ENCODE measurements at places on chromosomes 6 and 20.
A peak's percentile ranks its signal among the peaks of the same experiment; 100 is the strongest.

DNA sequence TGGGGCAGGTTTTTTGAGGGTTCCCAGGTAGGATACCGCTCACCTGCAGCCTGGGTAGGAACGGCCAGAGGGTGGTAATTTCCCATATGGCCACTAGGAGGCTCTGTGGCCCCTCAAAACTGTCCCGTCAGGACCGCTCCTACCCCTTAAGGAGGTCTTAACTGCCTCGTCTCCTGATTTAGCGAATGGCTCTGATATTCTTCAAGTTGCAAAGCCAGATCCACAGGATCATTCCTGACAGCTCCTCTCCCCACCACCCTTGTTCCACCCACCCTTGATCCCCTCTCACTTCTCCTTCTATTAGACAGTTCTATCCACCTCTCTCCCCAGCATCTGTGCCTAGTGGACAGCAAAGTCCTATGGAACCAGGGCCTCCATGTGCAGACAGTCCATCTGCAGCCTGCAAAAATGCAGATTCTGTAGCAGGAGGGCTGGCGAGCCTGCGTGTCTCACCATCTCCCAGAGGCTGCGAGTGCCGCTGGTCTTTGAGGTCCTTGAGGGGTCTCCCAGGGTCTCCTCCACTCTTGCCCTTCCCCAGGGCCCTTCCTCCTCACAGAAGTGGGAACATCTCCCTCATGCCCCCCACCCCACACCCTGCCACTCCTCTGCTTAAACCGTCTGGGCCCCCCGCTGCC is 34.3 kb upstream of the ZBP1 start:
- DNase-seq = peak; percentile 89

GRCh38 chr6:73078333-73078862 is 146.9 kb downstream of the KHDC1L start:
- no peak for DNase-seq

- DNase-seq = no peak
Observed at GRCh38 chr20:22248051-22248667, 336.2 kb downstream of the FOXA2 start.

- no peak for DNase-seq
Observed at GRCh38 chr20:35206802-35207201, 19.7 kb upstream of the MMP24 start.

GRCh38 chr20:1825507-1825906 is 69.7 kb upstream of the SIRPA start:
- no peak for DNase-seq

GRCh38 chr6:36323062-36323461 is 13.6 kb downstream of the BNIP5 start:
- no peak for DNase-seq

DNA sequence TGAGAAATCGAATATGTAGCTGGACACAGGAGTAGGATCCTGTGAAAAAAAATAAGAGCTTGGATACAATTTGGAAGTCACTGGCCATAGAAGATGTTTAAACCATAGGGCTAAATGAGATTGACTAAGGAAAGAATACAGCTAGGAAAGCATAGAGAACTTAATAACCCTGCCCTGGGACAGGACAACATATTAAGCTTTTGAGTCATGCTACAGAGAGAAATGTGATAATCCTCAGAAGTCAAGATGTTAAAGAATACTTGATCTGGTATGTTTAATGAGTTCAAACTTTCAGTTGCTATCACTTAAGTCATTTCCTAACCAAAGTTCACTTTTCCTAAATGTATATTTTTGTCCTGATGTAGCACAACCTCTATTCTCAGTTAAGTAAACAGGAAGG is 154.6 kb upstream of the TSHZ2 start:
- DNase-seq = no peak

DNA sequence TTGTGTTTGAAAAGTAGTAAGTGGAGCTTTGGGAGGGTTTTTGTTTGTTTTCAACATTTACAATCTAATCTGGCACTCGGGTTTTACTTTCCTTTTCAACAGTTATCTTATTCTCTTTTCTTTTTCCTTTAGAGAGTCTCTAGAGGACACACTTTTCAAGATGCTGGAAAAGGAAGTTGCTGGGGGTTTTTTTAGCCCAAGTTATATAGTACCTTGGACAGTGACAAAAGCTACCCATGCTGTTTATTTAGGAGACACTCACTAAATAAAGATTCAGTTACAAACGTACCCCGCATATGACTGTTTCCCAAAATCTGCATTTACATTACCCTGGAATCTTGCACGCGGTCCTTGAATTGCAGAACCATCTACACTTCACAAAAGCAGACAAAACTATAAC is 78.8 kb downstream of the MAP7 start:
- no peak for DNase-seq

- DNase-seq = no peak
Observed at GRCh38 chr6:119978274-119978889, 628.8 kb upstream of the MAN1A1 start.

DNA sequence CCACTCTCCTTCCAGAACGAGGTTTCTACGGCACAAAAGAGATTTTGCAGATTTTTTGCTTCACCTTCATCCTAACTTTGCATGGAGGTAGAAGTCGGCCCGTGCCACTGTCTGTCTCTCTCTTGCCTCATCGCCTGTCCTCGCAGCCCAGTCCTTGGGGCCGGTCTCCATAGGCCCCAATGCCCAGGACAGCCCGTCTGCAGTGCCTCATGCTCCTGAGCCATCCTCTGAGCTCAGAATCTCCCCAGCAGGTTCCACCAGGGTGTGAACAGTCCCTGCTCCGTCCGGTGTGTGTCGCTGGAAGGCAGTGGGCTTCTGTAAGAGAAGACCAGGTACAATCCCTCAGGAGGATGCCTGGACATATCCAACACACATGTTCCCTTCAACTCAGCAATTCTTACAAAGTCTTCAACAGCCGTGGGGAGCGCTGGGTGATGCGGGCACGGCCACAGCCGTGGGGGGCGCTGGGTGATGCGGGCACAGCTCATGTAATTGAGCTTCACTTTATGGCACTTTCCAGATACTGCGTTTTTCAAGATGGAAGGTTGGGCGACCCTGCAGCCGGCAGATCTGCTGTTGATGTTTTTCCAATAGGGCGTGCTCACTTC is 231.9 kb downstream of the DLL1 start:
- no peak for DNase-seq

DNA sequence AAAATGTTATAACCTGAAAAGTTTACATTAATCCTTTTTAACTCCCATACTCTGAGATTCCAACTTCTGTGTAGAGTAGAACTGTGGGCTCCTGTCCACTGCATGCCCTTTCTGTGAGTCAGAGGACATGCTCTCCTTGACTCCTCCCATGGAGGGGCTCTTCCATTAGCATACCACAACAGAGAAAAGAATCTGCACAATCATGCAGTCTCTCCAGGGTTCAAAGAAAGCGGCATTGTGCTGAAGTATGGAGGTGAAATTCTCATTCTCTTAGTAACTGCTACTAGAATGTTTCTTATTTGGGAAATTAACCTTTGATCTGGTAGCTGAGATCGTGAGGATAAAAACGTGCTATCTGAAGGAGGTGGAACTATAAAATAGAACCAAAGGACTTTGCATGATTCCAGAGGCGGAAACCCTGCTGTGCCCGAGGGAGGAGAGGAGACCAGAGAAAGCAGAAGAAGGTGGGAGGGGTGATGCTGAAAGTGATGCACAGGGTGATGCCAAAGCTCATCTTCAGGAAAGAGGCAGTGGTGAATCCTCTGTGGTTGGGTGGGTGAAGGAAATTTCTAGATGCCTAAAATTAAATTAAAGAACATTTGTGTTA is 202.2 kb upstream of the PCSK2 start:
- no peak for DNase-seq

DNA sequence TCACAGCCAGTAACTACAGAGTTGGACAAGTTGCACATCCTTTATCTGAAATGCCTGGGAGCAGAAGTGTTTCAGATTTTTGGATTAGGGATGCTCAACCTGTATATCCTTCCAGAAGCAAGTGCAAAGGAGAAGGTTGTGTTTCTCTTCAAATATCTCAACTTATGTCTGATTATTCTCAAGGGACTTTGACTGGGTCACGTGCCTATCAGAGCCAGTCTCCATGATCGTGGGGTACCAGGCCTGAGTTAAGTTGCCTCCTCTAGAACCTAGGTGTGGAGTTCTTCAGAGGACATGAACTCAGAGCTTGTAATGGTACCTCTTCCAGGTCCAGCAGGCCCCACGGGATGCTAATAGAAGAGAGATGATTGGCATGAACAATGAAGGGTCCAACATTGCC is 7.8 kb downstream of the CD83 start:
- no peak for DNase-seq

DNA sequence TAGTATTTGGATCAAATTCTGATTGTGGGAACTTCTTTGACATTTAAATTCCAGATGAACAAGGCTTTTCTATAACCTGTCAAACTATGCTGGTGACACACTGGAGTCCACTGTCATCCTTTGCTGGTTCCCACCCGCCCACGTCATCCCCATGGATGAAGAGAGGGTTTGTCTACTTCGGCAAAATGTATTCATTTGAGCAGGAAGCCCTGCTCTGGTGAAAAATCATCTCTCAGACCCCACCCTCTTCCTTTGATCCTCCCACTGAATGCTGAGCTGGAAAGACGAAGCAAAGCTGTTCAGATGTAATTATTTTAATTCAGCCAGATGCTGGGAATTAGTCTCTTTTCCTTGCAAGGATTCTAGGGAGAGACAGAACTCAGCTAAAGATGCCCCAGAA is 50.5 kb downstream of the CPNE5 start:
- DNase-seq = no peak

DNA sequence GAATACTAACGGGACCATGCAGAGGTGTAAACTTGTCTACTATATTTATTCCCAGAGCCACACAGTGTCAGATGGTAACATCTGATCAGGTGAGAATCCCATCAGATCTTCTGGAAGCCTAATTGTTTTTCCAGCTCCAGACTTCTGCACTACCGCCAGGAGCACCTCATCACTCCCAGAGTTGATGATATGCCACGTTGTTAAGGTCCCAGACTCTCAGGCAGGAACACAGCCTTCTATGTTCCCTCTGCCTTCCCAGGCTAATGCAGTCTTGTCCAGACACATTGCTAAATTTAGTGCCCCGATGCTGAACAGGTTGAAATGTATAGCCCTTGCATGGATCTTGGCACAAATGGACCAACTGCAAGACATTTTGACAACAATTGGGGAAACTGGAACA is 86.2 kb downstream of the PROKR2 start:
- DNase-seq = no peak

DNA sequence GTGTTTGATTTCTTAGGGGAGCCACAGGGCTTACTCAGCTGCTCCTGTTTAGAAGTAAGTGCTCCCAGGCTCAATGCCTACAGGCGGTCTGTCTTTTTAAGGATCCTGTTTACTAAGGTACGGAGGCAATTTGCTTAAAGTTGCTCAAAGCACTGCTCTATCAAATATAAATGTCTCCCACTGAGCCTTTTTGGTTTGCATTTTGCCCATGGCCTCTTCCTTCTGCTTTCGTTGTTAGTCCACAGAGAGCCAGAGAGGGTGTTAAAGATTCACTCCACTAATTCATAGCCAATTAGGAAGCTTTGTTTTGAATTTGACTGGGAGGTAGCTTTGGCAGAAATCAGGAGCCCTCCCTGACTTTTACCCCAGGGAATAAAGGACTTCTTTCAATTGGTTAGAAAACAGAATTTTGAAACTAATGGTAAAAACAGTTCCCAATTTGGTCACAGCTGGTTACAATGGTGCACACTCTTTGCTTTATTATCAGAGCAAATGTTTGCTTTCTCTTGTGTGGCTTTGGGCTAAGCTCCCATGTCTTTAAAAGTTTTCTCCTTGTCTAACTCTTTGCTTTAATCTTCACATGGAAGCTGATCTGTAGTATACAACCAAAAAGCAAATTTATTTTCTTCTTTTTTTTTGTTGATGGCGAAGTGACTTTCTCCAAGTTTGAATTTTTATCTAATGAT is 126.2 kb downstream of the IMPG1 start:
- DNase-seq = no peak

- no peak for DNase-seq
Observed at GRCh38 chr6:15663130-15663871, 473 bp upstream of the DTNBP1 start.

- no peak for DNase-seq
Observed at GRCh38 chr6:90494067-90494780, 92.6 kb downstream of the MAP3K7 start.

DNA sequence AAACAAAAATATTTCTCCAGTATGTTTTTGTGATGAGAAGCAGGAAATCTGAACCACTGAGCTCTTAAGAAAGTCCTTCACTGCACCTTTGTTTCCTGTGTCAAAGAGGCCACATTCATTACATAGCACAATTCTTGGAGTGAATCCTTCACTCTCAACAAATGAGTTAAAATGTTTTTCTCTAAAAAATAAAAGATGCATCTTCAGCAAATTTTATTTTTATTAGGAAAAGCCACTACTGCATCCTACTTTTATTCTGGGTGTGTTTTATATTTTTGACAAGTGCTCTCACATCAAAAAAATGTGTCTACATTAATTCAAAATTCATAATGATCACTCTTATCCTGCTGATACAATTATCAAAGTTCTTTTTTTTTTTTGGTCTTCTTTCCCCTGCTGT is 76.3 kb downstream of the PLCB4 start:
- DNase-seq = no peak

Measured in esophagus muscularis mucosa (tissue), 4 donors.